Activated naive CD8-positive, alpha-beta T cell treated with anti-CD3 and anti-CD28 coated beads for 36 hours (primary cell): ENCODE measurements at places on chromosomes 16 and 17. TPM values are rescaled to one million over a fixed set of nuclear protein-coding genes. Genes with fewer than 3 reads are reported as not detected.

PTX4 gene
- total RNA-seq = not detected

BIRC5 gene
- 92.4 TPM for total RNA-seq

TBC1D3H gene
- total RNA-seq = not detected

SPAG5 gene
- 111 TPM for total RNA-seq

DNA sequence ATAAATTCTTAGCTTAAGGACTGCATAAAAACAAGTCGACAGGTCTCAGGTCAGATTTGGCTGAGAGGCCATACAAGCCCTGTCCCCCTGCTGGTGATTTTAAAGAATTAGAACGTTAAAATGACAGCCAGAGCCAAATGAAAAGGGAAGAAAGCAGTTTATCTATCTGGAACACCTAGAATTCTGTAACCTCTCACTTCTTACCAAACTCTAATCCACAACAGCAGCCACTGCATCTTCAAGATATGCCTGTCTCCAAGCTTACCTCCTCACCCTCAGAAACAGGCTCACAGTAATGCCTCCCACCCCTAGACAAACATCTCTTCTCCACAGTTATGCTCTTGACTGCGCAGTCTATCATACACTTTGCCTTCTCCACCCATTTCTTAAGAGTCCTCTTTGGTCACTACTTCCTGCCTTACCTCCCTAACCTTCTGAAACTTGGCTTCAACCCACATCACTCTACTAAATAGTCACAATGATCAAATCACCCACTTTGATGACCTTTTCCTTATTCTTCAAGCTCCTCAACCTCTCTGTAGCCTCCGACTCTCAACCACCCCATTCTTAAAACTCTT, 14.2 kb downstream of the ANKFY1 start:
- DNase-seq = no peak

- DNase-seq = no peak
Observed at GRCh38 chr16:28313587-28313986, 21.3 kb downstream of the SBK1 start.

- DNase-seq = no peak
Observed at GRCh38 chr16:22132801-22133200, 29.5 kb upstream of the SDR42E2 start.

DNA sequence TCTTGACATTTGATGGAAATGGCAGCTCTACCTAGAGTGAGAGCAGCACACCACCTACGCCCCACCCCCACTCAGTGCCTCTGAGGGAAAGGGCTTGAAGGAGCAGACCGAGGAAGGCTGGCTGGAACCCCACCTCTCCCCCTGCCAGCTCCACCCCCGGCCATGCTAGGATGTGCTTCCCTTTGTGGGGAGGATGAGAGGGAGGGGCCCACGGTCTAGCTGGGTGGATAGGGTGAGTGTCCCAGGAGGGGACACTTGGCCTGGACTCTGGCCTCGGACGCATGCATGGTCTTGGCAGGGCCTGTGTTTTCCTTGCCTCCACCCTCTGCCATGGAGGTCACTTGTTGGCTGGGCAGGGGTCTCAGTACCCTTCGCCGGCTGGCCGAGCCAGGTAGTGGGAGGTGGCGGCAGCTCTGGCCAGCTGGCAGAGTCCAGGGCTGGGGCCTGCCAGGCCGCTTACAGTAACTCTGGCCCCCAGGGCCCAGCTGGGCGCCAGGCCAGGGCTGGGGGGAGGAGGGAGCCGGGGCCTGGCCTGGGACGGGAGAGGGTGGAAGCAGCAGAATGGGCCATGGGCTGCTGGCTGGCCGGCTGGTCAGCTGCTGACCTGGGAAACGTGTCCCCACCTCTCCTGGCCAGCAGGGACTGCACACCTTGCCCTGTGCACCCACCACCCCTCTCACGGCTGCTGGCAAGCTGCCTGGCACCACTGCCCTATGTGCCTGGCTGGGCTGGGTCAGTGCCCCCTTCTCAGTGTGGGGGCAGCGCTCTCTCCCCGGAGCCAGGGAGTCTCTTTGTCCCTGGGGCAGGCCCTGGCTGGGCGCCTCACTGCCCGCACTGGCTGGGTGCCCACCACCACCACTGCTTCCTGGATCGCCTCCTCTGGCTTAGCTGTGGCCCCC, 23.0 kb downstream of the RARA start:
- peak; percentile 26 for DNase-seq

- no peak for DNase-seq
Observed at GRCh38 chr17:7586673-7587419, 3.0 kb downstream of the SOX15 start.
